ENCODE measurements at places on chromosomes 16 and 17. TPM values are rescaled to one million over a fixed set of nuclear protein-coding genes. Genes with fewer than 3 reads are reported as not detected.

DNA sequence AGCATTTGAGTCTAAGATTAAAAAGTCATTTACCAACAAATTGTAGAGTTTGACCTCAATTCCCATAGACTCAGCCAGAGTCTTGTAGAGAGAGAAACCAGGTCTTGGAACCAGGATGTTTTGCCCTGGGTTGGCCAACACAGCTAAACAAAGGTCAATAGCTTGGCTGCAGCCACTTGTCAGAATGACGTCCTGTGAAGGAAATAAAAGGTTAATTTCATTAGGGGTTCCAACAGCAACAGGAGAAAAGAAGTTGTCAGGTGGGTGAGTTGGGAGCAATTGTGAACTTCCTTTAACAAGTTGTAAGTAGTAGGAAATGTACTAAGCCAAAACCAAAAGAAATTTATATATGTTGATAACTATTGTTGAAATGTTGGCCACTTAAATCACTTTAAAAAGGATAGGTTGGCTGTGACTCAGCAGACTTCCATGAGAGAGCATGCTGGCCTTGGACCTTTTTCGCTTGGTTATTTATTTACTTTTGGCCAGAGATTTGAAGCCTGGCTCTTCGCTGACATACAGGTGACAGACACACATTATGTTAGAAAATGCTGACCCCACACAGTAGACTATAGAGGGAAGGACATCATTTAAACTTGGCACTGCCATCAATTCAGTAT is 4.3 kb downstream of the TAT start:
- DNase-seq, result no peak

- DNase-seq, result no peak
Observed at GRCh38 chr16:81473969-81474959, 29.7 kb downstream of the CMIP start.

GRCh38 chr16:17392857-17393692 is 77.7 kb downstream of the XYLT1 start:
- no peak for DNase-seq

The ITGB3 gene
- polyA plus RNA-seq, result 3.5 TPM

The NOD2 gene
- not detected for polyA plus RNA-seq

The SCIMP gene
- 0.11 TPM for polyA plus RNA-seq
